Activated naive CD4-positive, alpha-beta T cell treated with anti-CD3 and anti-CD28 coated beads, Interleukin-2, amount 50 U/mL, for 16 hours (primary cell): ENCODE measurements at places on chromosomes 2 and 18.

- no peak for DNase-seq
Observed at GRCh38 chr2:202911203-202911511, 316 bp downstream of the WDR12 start.

DNA sequence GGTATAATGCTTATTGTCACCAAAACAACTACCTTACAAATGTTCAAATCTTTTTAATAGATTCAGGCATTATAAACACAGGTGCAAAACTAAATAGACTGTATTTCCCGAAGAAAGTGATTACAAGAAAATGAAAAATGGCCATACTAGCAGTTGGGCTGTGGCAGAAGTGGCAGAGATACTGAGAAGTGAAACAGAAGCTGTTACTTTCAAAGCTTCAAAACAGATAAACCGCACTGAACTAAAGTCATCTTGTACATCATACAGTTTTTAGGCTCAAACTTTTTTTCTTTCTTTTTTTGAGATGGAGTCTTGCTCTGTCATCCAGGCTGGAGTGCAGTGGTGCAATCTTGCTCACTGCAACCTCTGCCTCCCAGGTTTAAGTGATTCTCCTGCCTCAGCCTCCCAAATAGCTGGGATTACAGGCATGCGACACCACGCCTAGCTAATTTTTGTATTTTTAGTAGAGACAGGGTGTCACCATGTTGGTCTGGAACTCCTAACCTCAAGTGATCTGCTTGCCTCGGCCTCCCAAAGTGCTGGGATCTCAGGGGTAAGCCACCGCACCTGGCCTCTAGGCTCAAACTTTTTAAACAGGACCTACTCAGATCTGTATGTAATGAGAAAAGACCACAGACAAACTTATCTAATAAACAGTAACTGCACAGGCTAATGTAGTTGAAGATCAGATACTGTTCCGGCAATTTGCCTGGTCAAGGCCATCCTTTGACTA is 77.9 kb upstream of the SATB2 start:
- DNase-seq, result no peak

DNA sequence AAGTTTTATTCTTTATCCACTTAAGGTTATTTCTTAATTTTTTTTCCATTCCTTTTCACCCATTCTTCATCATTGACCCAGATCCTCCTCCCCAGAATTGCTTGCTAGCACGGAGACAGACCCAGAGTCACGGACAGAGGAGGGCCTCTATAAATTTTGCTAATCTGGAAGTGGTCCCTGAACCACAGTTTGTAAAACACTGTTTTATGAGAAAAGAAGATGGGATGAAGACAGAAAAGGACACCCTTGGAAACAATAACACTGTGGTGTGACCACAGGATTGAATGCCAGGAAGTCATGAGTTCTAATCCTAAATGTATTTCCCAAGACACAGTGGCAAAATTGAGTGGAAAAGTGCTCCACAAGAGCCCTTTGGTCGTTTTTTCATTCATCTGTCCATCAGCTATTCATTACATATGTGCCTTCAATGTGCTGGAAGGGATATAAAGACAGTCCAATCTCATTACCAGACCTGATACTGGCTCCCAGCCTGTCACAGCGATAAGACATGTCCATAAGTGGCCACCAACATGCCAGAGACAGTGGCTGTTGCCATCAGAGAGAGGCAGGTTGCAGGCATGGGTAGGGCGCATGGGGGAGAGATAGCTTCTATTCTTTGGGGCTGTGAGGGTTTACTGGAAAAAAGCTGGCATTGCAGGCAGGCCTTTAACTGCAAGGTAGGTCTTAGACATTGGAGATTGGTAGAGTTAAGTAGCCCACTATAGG is 175.2 kb upstream of the ALPP start:
- DNase-seq, result no peak

DNA sequence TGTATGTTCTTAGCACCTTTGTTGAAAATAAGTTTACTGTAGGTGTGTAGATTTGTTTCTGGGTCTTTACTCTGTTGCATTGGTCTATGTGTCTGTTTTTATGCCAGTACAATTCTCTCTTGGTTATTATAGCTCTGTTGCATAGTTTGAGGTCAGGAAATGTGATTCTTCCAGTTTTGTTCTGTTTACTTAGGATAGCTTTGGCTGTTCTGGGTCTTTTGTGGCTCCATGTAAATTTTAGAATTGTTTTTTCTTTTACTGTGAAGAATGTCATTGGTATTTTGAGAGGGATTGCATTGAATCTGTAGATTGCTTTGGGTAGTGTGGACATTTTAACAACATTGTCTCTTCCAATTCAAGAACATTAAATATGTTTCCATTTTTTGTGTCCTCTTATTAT is 69.1 kb downstream of the ANKRD62 start:
- DNase-seq, result no peak

- no peak for DNase-seq
Observed at GRCh38 chr2:37454851-37455762, 110.7 kb downstream of the QPCT start.

DNA sequence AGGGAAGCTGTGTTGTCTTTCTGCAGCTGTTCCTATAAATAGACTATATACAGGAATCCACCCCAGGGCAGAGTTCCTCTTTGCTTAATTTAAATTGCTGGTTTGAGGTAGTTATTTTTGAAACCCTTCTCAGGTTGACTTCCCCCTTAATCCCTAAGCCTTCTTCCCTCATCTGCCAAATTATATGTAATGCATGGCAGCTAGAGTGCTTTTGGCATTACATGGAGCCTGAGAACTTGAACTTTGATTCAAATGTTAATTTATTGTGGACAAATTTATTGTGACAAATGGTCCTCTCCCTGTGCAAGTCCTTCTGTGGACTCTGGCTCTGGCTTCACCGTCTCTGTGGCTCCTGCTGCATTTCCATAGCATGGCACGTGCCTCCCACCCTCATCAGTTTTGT is 29.2 kb downstream of the MYO1B start:
- DNase-seq, result no peak
